ENCODE measurements at places on chromosomes 5 and 9.
A peak's percentile ranks its signal among the peaks of the same experiment; 100 is the strongest.

DNA sequence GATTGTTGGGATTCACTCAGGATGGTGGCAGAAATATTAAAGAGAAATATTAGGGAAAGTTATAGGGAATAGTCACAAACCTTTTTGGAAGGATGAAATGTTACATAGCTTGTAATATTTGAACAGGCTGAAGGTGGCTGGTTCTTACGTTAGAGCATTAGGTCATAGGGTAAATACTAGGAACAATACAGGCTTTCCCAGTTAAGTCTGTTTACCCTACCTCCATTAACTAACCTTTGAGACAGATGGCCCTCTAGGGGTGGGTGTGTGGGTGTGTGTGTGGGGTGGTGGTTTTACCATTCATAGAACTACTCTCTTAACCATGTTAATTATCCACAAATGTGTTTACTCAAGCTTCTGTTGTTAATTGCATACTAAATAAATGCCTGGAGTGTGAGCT is 94.3 kb upstream of the STK32A start:
- DNase-seq, result no peak

GRCh38 chr5:171093598-171093997 is 215.4 kb upstream of the TLX3 start:
- peak; percentile 23 for DNase-seq

DNA sequence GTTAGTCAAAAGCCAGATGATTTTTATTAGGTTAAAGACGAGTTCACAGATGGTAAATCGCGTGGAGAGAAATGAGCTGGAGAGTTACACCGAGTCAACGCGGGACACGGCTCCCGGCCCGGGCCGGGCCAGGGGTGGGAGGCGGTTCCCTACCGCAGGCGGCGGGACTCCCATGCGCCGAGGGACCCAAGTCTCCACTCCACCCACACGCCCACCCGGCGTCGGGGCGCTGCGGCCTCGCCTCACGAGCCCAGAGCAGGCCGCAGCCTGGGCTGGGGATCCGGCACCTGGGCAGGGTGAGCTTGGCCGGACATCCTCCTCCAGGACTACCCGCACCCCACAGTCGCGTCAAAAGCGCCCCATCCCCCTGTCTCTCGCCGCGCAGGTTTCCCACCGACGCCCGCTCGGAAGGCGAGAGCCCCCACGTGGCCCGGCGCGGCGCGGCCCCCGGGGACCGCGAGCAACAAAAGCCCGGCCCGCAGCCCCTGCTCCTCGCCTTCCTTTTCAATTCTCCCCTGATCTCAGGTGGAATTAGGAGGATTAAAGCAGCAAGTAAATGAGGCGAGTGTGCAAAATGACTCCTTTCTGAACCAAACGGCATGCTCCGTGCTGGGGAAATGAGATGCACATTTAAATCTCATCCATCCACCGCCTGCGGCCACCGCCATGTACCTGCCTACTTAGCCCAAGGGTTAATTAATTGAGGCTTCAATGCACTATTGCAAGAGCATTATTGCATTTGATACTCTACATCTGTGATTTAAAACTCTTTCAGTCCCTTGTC is 196.5 kb upstream of the TBCA start:
- peak; percentile 53 for DNase-seq

DNA sequence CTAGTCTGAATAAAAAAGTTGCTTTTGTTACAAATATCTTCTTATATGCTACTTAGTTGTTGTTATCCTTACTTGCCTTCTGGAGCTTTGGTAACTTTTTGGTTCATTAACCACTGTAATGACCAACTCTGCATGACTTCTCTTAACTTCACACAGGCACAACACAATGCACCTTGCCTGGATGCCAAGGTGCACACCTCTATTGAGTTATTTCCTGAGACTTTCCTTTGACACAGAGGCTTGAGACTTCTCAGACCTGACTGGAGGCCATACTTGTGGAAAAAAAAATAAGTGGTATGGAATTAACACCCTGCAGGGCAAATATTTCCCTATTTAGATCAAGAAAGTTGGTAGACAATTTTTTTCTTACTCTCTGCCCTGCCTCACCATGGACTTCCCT is 1925.6 kb downstream of the EFNA5 start:
- no peak for DNase-seq

GRCh38 chr5:1668141-1668721 is 131.4 kb downstream of the MRPL36 start:
- DNase-seq, result no peak

GRCh38 chr5:67400752-67401151 is 204.2 kb upstream of the CD180 start:
- DNase-seq, result no peak

GRCh38 chr9:93468763-93469456 is 15.5 kb upstream of the FAM120AOS start:
- peak; percentile 51 for DNase-seq

DNA sequence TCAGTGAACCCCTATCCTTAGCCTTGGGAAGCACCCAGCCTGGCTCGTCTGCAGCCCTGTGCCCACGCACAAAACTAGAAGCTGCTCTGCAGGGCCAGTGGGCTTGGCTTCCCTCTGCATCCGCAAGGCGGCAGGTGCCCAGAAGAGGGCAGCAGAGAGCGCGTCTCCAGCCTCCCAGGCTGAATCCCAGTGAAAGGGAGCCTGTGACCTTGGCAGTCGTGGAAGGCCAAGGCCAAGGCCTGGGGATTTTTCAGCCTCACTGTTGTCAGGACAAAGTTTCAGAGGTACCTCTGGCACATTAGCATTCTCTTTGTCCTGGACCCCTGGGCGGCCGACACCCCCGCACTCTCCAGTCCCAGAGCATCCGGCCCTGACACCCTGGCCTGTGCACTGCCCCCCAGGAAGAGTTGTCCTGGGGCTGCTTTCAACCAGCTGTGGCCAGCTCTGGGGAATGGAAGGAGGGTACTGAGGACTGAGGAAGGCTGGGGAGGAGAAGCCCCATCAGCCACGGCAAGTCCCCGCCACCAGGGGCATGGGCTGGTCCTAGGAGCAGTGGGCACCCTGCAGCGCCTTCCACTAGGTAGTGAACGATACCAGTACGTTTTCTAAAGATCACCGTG is 63.6 kb upstream of the IL17B start:
- DNase-seq, result peak; percentile 79

DNA sequence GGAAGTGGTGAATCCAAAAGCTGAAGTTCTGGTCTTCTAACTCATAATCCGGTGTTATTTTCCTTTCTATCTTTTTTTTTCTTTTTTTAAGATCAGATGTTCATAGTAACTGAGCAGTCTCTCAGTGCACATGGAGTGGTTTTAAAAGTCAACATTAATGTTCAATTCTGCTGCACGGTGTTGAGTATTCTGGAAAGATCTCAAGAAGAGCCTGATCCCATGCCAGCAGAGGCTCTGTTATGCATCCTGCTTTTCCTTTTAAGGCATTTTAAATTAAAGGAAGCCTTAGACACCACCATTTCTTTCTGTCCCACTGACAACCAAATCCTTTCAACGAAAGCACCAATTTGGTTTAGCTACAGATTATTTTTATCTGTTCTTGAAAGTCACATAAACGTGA is 33.4 kb downstream of the SEMA5A start:
- no peak for DNase-seq

- no peak for DNase-seq
These were observed 30.5 kb downstream of the RXRA start for GRCh38 chr9:134356496-134357470.

DNA sequence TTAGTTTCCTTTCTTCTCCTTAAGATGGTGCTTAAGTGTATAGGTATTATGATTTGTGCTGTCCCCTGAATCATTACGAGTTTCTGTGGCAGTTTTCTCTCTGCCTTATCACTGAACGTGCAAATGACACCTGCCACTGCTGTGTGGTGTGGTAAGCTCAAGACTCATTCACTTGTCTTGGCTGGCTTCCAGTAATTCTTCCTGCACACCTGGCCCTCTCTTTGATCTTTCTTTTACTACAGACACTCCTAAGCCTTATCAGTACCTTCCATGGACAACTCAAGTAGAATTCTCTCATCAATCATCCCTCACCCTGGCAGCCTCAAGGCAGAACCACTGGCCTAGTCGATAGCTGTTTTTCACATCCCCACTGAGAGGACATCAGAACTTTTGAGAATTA is 82.6 kb upstream of the ADAMTS19 start:
- DNase-seq, result peak; percentile 54

- DNase-seq, result no peak
These were observed 5.9 kb downstream of the CYFIP2 start for GRCh38 chr5:157271740-157272271.

GRCh38 chr9:31535651-31536050 is 848.8 kb upstream of the ACO1 start:
- no peak for DNase-seq

DNA sequence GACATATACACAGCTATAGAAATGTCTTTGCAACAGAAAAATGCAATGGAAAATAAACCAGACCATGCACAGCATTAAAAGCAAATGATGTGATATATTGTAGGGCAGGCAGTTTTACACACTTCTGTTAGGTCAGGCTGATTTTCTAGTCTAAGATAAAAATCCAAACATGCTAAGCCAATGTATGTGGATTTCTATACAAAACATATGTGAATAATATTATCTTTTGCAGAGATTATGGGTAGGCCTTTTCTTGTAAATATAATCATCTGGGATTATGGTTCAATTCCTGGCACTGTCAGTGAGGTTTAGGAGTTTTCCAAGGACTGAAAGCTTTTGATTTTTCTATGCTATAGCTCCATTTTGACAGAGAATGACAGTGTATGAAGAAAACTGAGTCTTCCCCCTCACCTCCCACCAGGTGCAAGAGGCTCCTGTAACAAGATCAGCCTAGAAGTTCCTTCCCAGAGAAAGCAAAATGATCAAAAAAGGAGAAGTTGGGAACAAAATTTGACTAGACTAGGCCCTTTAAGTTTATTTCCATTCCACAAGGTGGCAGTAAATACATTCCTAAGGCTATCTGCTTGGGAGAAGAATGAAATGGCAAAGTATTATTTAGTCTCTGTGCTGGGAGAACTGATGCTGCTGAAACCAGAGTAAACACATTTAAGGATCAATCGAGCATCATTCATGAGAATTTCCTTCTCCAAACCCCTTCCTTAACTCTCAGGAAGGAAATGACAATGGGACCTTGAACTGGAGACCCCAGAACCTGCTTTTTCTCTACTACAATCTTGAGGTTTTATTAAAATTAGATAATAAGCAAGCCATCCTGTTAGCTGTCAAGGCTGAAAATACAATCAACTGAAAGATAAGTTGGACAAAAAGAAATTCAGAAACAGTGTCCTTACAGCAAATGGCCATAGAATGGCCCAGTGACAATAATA is 133.0 kb upstream of the TUT7 start:
- peak; percentile 47 for DNase-seq

- DNase-seq, result no peak
These were observed 51.6 kb downstream of the NUDT12 start for GRCh38 chr5:103510851-103511553.

GRCh38 chr5:55004729-55005128 is 19.3 kb upstream of the GZMK start:
- DNase-seq, result no peak

DNA sequence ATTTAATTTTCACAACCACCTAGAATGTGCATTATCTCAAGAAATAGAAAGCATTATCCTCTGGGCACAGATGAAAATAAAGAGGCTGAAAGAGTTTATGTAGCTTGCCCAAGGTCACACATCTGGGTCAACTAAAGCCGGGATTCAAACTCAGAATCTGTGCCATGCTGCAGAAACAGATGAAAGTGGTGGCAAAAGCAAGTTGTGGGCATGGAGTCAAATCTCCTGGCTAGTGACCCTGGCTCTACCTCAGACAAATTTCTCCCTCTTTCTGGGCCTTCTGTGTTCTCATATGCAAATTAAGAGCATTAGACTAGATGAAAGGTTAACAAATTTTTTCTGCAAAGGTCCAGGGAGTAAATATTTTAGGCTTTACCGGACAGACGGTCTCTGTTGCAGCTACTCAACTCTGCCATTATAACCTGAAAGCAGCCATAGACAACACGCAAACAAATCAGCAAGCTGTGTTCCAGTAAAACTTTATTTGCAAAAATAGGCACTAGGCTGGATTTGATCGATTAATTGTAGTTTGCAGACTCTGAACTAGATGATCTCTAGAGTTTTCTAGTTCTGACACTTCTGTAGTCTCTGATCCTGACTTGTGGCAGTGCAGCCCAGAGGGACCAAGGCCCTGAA is 6.0 kb upstream of the ADRA1B start:
- DNase-seq, result no peak

- no peak for DNase-seq
These were observed 100.4 kb downstream of the DAB2IP start for GRCh38 chr9:121751686-121752445.

- DNase-seq, result no peak
These were observed 355.4 kb downstream of the PDE4D start for GRCh38 chr5:59537961-59538749.

DNA sequence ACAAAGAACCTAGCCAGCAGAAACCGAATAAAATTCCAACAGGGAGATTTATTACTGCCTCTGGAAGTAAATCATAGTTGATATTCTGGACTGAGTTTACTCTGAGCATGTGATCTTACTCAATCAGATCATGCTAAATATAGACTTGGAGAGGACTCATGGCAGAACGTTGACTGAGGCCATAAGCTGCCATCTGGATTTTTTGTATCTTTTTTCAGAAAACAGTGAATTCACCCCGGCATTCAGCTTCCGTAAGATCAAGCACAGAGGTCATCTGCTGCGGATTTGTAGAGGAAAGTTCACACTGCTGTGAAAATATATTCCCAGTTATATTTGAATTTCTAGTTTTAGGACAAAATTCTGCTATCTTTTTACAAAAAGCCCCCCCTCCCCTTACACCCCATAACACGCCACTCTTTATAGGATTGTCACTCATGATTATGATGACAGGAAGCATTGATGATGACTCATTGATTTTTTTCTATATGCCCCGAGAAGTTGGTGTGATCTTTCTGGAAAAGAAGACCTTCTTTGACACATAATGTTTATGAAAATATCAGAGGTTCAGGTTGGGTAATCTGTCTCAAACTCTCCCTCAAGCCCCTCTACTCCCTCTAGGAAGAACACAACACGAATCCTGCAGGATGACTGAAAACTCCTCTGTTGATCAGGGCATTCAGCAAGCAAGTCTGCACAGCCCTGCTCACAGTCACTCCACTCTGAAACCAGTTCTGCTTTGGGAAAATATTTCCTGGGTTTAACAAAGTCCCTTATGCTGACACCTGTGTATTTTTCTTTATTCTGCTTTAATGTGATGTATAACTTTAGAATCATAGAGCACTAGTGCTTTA is 70.8 kb downstream of the NXNL2 start:
- DNase-seq, result peak; percentile 13

GRCh38 chr5:82424211-82424610 is 146.1 kb upstream of the RPS23 start:
- no peak for DNase-seq

- no peak for DNase-seq
These were observed 131.1 kb downstream of the RMI1 start for GRCh38 chr9:84111726-84112125.

DNA sequence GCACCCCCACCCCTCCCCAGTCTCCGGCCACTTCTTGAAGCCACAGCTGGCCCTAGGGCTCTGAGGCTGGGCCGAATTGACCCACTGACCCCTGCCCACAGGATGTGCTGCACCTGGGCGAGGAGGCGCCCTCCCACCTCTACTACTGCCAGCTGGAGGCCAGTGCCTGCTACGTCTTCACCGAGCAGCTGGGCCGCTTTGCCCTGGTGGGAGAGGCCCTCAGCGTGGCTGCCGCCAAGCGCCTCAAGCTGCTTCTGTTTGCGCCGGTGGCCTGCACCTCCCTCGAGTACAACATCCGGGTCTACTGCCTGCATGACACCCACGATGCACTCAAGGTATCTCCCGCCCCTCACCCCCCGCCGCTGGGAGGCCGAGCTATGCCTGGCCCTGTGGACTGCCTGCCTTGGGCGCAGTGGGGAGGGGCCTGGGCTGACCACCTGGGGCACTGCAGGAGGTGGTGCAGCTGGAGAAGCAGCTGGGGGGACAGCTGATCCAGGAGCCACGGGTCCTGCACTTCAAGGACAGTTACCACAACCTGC is 21.3 kb downstream of the HK3 start:
- no peak for DNase-seq

GRCh38 chr5:7808998-7809397 is 41.9 kb downstream of the CFAP90 start:
- no peak for DNase-seq

Data from NCI-H82 (cell line).